Fibroblast of skin of scalp (primary cell): ENCODE measurements at places on chromosomes 3 and 15.

DNA sequence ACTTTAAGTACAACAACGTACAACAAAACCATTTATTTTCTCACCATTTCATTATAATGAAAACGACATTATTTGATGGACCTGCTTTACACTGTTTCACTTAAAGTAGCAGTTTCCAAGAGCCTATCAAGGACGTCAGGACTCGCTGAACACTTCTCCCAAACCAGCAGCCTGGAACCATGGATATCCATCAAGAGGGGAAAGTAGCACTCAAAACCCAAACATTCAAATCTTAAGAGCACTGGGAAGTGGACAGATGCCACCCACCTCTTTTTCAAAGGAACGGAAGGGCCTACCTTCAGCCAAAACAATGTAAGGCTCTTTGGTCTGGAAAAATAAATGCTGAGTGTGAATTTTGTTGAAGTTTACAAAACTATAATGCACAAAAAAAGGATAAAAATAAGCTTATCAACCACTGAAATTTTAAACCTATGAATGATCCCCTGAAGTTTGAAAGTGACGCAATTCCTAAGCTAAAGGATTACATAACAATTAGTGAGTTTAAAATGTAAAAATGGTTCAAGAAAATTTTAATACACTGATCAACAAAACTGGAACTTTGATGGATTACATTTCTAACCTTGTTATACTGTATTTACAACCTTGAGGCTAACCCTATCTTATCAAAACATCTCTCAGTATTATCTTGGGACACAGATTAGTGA lies 4.6 kb downstream of the PIK3R4 start:
- no peak for DNase-seq

DNA sequence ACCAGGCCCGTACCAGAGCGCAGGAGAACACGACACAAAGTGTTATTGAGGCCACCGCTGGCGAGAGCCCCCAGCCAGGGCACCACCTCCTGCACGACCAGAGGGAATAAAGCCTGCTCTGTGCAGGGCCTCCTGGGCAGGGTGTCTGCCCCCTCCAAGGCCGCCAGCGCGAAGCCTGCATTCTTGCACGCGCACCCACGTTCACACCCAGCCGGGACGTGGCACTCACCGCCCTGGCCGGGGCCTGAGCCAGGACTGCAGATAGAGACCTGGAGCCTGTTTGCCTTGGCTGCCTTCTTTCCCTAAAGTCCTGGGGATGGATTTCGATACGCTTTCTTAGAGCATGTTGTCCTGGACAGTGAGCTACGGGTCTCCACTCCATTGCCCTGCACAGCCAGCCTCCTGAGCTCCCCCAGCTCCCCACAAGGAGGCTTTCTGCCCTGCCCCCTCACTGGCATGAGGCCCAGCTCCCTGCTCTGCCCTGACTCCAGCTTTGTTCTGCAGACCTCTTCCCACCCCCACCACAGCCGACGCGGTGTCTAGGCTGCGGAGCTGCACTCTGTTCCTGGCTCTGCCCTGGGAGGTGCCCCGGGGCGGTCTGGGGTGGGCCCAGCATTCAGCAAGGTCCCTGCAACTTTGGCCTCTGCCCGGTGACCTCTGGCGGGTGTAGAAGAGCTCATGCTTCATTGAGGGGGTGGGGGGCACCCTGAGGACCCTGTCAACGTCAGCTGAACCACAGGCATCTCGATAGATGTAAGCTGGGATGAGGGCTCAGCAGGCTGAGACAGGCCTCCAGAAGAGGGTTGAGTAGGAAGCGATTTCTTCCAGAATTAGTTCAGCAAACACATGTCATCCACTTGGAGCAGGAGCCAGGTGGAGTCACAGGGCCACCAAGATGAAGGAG lies 145.0 kb downstream of the LRRK1 start:
- DNase-seq: peak; percentile 24

GRCh38 chr15:88841236-88841635 lies 38.0 kb downstream of the ACAN start:
- DNase-seq: peak; percentile 72

DNA sequence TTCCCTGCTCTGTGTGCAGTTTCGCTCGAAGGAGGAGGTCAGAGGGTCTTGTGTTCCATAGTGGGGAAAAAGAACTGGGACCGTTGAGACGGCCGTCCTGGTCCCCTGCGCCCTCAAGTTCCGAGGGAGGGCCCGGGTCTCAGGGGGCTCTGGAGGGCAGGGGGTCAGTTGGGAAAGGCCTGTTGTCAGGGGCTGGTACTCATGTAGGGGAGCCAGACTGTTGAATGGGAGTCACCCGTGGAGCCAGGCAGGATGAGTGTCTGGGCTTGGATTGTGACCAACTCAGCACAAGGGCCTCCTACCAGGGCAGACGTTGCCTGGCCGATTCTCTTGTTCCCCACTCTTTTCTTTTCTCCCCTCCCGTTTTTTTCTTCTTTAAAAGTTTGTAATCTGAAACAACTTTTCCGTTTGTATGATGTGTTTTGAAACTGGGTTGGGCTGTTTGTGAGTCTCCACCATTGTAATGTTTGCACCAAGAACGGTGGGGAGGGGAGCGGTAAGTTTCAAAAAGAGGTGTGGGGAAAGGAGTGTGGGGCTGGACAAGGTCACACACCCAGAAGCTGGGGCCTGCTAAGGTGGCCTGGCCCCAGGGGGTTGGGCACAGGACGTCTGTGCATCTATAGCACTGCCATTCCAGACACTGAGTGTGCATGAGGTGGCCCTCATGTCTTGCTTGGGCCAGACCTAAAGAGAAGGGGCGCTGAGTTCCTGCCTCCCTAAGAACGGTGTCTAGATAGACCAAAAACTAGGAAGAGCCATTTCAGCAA lies 1.1 kb downstream of the CMTM7 start:
- DNase-seq: peak; percentile 66

- DNase-seq: peak; percentile 18
Observed at GRCh38 chr3:98917608-98918007, 16.1 kb upstream of the DCBLD2 start.

DNA sequence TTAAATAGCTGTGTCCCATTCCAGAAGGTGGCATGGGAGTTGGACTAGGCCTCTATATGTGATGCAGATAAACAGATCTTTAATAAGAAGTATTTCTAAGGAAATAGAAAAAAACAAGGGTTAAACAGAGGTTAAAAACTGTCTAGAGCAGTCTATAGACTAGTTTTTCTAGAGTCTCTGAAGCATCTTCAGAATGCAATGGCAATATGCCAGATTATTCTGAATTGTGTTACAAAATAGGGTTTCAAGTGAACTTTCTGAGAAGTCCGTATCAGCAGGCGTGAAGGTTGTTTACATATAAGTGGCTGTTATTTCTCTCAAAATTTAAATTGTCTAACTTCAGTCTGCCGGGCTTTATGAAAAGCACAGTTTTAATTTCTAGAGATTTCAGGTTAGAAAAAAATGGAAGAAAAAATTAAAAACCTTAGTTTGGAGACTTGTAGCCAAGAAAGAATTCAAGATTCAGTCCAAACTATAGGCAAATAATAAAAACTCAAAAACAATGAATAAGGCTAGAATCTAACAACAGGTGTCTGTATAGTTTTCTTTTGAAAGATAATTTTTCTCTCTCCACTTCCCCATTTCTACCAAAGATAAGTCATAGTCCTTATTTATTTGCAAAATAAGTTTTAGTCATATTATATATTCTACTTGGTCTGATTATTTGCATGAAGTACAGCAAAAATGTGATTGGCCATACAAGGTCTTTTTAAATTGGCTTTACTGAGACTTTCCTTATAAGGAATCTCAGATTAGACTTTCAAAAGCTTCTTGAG lies 55.2 kb downstream of the OSTN start:
- DNase-seq: peak; percentile 33

- DNase-seq: peak; percentile 47
Observed at GRCh38 chr3:57078635-57079473, 18.4 kb downstream of the SPATA12 start.

DNA sequence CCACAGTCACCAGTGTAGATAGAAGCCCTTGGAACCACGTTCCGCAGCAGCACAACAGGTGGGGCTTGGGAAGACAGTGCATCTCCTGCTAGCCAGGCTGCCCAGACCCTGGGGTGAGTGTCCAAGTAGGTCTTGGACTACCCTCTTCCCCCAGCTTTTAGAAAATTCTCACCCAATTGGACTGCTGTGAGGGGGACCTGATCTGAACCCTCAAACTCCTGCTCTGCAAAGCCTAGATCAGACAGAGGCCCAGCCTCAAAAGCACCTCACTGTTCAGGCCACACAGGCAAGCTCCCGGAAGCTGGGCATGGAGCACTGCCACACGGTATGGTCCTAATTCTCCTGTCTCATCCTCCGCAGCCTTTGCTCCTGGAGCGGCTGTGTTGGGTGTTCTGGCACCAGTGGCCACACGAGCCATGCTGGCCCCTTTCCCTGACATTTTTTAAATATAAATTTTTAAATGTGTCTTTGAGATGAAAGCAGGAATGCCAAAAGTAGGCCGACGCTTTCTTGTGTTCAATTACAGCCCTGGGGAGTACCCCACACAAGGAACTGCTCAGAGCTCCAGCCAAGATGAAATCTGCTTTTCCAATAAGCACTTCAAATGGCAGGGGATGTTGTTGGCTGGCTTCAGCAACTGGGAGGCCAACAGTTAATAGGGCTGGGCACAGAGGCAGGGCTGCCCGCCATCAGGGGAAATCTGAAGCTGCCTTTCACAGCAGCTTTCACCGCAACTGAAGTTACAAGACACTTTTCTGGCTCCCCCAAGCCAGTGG lies 40.9 kb downstream of the CPN2 start:
- no peak for DNase-seq

GRCh38 chr3:63862804-63863149 lies 828 bp downstream of the THOC7 start:
- DNase-seq: no peak
